Activated T-cell treated with anti-CD3 and anti-CD28 coated beads for 48 hours (primary cell): ENCODE measurements at places on chromosomes 1 and 21.

- no peak for DNase-seq
Observed at GRCh38 chr1:119015547-119015946, 27.4 kb upstream of the TBX15 start.

GRCh38 chr1:26727476-26727875 is 31.7 kb downstream of the ARID1A start:
- no peak for DNase-seq

DNA sequence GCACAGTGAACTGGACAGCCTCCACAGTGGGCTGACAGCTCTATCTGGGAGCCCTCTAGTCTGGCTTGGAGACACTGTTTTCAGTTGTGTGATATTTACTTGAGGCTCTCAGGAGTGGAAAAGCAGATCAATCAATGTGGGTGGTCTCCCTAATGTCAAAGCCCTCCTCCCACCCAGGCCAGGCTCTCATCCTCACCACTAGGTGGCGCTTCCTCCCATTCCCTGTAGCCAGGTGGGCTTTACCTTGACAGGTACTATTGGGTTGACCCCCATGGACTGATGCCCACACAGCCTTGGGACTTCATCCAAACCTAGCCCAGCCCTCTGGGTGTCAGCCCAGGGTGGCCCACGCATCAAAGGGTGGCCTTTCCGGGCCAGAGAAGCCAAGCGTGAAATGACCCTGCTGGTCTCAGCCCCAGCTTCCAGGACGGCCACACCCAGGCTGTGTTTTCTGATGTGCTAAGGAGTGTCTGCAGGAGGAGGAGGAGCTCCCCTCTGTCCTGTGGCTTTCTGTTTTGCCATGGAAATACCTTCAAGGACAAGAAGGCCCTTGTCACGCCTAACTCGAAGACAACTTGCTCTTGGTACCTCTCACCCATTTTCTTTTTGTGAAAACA is 54.0 kb downstream of the CLIC6 start:
- no peak for DNase-seq

GRCh38 chr1:6033986-6034749 is 11.5 kb upstream of the KCNAB2 start:
- peak; percentile 21 for DNase-seq

- DNase-seq = no peak
Observed at GRCh38 chr1:72601035-72601674, 318.8 kb upstream of the NEGR1 start.

DNA sequence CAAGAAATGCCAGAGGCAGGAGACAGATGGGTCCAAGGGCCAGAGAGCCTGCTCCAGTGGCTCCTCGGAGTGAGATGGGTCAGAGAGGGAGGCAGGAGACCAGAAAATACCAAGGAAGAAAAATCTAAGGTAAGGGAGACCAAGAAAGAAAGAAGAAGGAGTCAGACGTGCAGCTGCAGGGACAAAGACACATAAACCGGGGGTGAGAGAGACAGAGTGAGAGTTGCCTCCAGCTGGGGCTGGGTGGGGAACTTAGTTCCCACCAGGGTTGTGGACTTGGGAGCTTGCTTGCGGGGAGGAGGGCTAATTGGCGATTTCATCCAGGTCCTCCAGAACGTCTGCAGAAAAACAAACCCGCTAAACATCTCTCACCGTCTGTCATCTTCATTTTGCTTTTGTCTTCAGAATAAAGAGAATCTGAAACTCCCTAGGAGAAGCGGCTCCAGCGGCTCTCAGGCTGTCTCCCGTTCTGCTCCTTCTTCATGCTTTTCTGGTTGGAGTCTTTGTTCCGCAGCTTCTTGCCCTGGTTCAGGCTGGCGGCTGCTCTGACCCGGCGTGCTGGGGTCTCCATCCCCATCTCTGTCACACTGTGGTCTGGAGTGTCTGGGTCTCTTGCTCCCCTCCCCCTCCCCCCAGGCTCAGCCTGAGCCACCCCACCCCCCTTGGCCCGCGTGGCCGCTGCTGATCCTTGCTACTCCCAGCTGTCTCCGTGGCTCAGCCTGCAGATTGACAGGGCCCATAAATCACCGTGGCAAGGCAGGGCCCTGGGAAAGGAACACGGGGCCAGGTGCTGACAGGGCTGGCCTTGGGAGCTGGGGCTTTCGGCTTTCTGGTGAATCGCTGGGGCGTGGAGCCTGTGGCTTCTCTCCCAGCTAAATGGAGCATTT is 66.6 kb downstream of the UBIAD1 start:
- no peak for DNase-seq

- no peak for DNase-seq
Observed at GRCh38 chr1:118184739-118185083, 317 bp downstream of the SPAG17 start.

- DNase-seq = no peak
Observed at GRCh38 chr1:106755682-106756406, 300.6 kb upstream of the PRMT6 start.

- DNase-seq = peak; percentile 60
Observed at GRCh38 chr1:153572569-153573015, 6.9 kb upstream of the S100A2 start.

- DNase-seq = no peak
Observed at GRCh38 chr1:43220905-43221778, 48.6 kb upstream of the TMEM125 start.

GRCh38 chr1:158334526-158335212 is 3.3 kb upstream of the CD1B start:
- DNase-seq = no peak
